ENCODE measurements at places on chromosomes 6 and 20.
A peak's percentile ranks its signal among the peaks of the same experiment; 100 is the strongest.

GRCh38 chr6:6412700-6413099 is 92.2 kb upstream of the F13A1 start:
- DNase-seq, result no peak

DNA sequence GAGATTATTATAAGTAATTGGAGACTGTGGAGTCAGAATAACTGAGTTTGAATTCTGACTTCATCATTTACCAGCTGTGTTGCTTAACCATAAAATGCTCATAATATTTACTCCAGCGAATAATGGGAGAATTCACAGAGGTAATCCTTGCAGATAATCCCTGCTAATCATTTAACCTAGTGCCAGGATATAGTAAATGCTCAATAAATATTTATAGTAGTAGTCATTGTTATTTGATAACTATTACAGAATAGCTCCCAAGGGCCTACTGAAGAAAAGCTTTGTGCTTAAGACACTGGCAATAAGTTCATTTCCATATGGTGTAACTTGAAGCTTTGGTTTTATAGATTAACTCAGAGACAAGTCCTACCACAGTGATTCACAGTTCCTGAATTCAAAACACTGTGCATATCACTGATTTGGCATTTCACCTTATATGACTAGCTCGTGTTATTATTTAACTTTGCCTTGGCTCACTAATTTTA is 208.8 kb upstream of the PLCB4 start:
- no peak for DNase-seq

GRCh38 chr6:16409531-16410441 is 171.4 kb downstream of the GMPR start:
- DNase-seq, result peak; percentile 38

GRCh38 chr6:149727793-149728498 is 10.0 kb upstream of the LATS1 start:
- DNase-seq, result no peak
